Stimulated activated CD8-positive, alpha-beta memory T cell treated with anti-CD3 and anti-CD28 coated beads, Interleukin-7, amount 100 ng/mL, for 1 hour (primary cell): ENCODE measurements at places on chromosomes 13 and 19.
A peak's percentile ranks its signal among the peaks of the same experiment; 100 is the strongest.

- DNase-seq = no peak
Measured at GRCh38 chr13:25415241-25415640, 43.5 kb downstream of the ATP8A2 start.

DNA sequence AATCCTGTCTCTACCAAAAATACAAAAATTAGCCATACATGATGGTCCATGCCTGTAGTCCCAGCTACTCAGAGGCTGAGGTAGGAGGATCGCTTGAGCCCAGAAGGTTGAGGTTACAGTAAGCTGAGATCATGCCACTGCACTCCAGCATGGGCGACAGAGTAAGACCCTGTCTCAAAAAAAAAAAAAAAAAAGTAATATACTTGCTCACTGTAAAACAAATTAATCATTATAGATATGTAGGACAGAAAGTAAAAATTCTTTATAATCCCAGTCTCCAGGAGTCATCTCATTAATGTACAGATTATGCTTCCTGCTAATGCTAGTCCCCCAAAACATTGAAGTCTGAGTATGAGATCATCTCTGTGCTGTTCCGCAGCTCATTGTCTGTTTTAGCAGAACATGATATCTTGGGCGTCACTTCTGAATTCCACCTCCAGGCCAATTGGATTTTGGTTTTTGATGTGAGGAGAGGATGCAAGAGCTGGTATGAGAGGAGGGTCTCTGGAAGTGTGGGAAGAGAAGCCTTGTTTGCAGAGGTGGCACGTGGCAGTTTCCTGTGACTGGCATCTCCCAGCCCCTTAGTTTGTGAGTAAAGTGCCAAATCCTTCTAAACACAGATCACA, 75.4 kb upstream of the NPAS1 start:
- DNase-seq = no peak

GRCh38 chr13:84481958-84482357, 599.7 kb upstream of the SLITRK1 start:
- DNase-seq = no peak

DNA sequence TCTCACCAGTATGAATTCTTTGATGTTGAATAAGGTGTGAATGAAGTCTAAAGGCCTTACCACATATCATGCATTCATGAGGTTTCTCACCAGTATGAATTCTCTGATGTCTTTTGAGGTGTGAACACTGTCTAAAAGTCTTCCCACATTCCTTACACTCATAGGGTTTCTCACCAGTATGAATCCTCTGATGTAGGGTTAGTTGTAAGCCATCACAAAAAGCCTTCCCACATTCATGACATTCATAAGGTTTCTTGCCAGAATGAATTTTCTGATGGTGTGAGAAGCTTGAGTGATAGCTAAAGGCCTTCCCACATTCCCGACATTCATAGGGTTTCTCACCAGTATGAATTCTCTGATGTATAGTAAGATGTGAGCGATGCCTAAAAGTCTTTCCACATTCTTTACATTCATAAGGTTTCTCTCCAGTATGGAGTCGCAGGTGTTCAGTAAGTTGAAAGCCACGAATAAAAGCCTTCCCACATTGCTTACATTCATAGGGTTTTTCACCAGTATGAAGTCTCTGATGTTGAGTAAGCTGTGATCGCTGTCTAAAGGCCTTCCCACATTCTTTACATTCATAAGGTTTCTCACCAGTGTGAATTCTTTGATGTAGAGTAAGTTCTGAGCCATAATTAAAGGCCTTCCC, 27.7 kb downstream of the ZNF461 start:
- no peak for DNase-seq

DNA sequence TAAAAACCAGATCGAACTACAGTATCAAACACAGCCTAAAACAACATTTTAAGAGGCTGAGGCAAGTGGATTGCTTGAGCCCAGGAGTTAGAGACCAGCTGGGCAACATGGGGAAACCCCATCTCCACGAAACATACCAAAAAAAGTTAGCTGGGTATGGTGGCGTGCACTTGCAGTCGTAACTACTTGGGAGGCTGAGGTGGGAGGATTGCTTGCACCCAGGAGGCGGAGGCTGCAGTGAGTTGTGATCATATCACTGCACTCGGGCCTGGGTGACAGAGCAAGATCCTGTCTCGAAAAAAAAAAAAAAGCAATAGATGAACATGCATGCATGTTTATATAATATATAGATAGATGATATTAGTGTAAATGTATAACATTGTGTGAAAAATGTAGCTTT, 5.2 kb upstream of the MRPS31 start:
- no peak for DNase-seq

DNA sequence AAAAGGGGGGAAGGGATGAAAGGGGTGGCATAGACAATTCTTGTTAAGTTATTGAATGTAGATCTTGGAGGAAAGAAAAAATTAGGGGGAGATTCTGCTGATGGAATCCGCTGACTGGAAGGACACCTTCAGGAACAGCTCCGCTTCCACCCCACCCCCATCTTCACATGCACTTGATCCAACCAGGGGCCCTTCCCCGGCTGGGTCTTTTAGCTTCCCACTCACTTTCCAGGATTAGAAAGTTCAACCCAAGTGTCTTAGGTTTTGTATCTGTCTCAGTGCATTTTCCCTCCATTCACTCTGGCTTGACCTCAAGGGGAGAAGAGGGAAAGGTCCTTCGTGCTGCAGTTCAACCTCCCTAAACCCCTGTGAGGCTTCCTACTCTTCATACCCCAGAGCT, 141.4 kb downstream of the IRS2 start:
- no peak for DNase-seq

DNA sequence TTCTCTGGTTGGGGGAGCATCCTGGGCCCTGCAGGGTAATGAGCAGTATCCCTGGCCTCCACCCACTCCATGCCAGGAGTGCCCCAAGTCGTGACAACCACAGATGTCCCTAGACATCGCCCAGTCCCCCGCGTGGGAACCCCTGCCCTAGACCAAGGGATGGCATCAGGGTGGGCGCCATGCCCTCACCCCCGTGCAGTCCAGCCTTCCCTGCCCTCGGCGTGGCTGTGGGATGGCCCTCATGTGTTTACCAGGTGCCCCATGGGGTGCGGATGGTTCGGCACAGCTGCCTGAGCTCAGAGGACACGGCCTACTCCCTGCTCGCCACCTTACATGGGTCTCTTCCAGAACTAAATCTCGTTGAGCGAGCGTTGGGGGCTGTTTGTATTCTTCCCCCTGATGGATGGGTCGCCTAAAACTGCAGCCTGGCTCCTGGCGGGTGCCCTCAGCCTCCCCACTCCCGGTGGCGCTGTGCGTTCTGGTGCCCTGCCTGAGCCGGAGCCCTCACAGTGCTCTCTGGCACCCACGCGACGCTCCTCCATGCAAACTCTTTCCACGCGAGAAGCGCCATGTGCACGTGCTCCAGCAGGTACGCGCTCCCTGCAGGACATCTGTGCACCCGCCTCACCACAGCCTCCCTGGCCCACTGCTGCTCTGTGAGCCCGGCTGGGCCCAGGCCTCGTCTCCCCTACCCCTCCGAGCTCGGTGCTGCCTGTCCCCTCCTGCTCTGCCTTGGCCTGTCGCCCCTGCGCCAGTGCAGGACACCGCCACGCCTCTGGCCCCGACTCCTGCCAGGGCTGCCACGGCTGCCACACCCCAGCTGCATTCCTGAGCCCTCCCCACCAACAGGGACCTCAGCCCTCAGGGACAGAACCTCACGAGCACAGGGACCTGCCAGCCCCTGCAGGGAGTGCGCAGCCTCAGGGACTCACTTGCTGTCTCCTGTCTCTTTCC, 145.0 kb downstream of the KDM4B start:
- no peak for DNase-seq

DNA sequence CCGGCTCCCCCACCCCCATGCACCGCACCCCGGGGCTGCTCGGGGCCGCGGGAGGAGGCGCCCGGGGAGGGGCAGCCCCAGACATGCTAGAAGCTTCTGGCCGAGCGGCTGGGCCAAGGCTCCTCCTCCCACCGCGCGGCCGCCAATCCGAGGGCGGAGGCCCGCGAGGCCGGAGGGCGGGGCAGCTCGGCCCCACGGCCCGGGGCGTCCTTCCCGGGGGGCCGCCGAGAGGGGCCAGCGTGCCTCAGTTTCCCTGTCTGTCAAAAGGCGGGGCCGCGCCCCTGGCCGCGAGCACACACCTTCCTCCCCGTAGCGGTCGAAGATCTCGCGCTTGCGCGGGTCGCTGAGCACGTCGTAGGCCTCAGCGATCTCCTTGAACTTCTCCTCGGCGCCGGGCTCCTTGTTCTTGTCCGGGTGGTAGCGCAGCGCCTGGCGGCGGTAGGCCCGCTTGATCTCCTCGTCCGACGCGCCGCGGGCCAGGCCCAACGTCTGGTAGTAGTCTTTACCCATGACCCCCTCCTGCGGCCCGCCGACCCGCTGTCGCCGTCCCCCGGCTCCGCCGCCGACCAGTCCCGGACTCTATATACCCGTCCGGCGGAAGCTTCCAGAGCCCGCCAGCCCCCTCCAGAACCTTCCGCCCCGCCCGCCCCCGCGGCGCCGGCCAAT, at the start of gene DNAJB1:
Gene DNAJB1, minus strand, starts transcription at position 558 of the 666 bp plus-strand sequence. Its CDS starts 48 bp downstream, at position 510.
- peak; percentile 37 for DNase-seq

- DNase-seq = no peak
Measured at GRCh38 chr13:31882794-31883193, 143.5 kb downstream of the RXFP2 start.

GRCh38 chr13:86788616-86789015, 882.6 kb upstream of the SLITRK5 start:
- DNase-seq = no peak

DNA sequence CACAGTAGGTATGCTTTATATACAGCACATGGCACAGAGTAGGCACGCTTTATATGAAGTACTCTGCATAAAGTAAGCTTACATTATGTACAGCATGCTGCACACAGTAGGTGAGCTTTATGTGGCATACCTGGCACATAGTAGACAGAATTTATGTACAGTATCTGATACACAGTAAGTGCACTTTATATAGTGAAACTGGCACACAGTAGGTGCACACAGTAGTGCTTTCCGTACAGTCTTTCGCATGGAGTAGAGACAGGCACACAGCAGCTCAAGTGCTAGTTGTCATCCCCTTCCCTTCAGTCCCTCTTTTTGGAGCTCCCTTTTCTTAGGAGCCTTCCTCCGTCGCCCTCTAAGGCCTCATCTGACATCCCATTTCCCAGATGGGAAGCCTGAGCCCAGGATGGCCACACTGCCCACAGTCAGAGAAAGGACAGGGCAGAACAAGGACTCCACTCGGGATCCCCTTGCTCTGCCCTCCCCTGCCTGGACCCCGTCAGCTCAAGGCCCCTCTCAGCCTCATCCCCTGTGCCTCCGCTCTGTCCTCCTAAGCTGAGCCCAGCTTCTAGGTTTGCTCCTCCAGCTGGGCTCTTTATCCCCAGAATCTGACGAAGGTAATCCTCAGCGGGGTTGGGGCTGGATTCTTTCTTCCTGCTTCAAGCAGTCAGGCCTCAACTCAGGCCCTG, 852 bp upstream of the CYP4F12 start:
- no peak for DNase-seq

DNA sequence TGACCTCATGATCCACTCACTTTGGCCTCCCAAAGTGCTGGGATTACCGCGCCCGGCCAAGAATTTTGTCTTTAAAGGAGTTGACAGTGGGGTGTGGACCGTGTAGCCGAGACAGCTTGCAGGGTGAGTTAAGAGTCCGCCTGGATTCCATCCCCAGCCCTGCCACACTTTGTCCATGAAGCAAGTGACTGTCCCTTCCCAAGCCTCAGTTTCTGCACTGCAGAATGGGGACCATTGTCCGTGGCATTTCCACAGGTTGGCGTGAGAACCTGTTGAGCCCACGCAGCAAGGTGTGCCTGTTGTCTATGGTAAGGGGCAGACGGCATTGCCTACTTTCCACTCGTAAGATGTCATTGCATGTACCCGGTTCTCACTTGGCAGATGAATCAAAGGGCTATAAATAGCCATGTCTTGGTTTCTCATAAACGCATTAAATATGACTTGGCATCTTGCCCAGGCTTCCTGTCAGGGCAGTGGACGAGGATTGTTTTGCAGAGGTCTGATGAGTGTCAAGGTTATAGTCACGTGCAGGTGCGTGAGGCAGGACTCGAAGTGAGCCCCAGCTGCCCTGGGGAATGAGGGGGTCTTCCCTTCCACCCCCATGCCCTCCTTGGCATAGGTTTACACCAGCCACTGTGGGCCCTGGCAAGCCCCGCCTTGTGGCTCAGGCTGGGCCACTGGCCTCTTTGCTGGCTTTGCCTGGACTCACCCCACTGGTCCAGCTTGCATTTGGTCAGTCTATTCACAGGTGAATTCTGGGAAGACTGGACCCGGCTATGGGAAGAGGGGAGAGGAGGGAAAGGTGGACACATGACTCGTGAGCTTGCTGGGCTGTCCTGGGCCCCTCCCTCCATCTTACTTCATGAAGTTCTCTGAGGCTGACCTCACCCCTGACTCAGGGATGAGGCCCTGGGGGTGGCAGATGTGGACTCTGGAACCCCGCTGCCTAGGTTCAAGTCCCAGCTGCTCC, 14.6 kb downstream of the FAM187B start:
- DNase-seq = no peak

DNA sequence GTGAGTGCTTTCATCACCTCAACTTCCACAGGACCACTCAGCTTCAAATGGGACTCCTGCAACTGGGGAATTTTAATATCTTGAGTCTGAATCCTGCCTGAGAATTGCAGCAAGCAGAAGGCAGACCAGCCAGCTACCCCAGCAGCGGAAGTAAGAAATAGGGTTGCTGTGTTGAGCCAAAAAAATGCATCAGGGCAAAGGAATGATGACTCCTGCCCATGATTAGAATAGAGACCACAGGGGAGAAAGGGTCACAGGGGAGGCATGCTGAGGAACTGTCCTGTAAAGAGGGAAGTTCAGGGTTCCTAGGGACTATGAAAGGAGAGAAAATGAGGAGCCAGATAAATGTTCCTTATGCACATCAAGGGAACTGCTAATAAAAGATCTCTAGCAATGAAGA, 370.2 kb downstream of the KCTD12 start:
- DNase-seq = no peak

- DNase-seq = no peak
Measured at GRCh38 chr19:47762615-47763308, 15.7 kb upstream of the SELENOW start.

DNA sequence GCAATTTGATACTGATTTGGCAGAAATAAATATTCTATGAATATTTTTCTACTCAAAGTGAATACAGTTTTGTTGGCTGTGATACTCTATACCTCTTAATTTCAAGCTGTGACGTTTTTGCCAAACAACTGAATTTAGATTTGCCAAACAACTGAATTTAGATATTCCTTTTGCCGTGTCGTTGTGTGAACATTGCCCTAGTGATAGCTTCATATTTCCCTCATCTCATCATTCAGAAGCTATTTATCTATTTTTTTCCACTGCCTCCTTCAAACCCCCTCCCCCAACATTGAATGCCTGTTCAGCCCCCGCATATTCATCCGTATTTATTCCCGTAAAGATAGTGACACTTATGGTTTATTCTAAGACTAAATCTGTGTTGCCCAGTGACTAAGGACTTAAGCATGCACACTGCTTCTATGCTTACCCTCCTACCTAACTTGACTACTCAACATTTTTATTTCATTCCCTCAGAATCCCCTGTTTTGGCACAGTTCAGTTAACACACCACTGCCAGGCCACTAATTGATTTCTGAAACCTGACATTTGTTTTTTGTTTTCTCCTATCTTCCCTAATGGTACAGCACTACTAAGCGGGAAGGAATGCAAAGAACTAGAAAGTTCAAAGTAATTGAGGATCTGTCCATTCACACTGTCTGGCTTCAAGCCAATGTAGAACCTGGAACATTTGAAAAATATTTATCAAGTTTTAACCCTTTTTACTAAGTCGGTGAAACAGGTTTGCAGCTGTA, 2.8 kb upstream of the KLF5 start:
- no peak for DNase-seq

GRCh38 chr13:40770609-40770933, 419 bp downstream of the MRPS31 start:
- no peak for DNase-seq
